ENCODE measurements at places on chromosomes 12 and 14.

- DNase-seq: no peak
Observed at GRCh38 chr12:53212931-53213330, 5.9 kb upstream of the ITGB7 start.

DNA sequence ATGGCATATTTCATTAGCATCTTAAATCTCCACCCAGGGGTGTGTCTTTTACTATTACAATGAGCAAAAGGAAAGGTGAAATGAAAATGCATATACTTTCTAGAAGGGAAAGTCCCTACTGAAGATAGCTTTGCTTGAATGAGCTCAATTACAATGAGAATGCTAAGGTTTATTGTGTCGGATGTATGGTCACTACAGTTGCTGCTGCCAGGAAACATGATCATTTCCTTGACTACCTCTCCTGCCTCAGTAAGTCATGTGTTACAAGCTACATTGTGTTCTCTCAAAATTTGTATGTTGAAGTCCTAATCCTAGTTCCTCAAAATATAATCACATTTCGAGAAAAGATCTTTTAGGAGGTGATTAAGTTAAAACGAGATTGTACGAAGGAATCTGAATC is 322.2 kb downstream of the MDGA2 start:
- no peak for DNase-seq

DNA sequence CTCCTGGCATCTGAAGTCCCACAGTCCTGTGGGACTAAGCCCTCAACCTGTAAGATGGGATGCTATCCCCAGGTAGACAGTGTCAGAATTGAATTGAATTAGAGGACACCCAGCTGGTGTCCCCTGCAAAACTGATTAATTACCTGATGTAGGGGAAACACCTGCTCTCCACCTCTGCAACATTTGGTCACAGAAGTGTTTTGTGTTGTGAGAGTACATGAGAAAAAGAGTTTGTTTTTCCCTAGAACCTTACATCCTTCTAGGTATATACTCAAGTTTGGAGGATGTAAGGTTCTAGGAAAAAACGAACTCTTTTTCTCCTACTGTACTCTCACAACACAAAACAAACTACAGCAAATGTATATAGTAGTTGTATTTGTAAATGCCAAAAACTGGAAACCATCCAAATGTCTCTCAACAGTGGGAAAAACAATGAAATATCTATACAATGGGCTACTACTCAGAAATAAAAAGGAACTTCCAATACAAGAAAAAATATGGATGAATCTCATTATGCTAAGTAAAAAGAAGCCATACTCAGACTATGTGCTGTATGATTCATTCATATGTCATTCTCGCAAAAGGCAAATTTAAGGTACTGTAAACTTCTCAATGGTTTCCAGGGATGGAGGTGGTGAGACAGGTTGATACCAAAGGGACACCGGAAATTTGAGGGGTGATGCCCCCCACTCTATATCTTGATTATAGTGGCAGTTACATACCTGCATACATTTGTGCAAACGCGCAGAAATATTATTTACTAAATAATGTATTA is 160.7 kb downstream of the MED13L start:
- no peak for DNase-seq

DNA sequence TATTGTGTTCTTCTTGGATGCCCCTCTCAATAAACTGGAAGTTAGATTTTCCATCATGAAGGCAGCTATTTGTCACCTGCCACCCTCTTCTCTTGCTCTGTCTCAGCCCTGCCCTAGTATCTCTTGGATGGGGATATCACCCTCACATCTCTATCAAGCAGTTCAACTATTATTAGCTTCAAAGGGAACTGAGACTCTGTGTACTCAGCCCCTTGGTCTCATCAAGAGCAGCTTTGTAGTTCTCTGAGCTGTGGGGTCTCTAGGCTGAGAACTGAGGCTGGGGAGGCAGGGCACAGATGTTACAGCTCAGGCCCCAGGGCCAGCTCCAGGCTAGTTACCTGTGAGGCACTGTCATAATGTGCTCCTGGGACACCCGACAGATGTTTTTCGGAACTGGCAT is 130.3 kb downstream of the DAD1 start:
- DNase-seq: no peak

GRCh38 chr12:98109266-98109665 is 406.1 kb upstream of the TMPO start:
- DNase-seq: no peak

DNA sequence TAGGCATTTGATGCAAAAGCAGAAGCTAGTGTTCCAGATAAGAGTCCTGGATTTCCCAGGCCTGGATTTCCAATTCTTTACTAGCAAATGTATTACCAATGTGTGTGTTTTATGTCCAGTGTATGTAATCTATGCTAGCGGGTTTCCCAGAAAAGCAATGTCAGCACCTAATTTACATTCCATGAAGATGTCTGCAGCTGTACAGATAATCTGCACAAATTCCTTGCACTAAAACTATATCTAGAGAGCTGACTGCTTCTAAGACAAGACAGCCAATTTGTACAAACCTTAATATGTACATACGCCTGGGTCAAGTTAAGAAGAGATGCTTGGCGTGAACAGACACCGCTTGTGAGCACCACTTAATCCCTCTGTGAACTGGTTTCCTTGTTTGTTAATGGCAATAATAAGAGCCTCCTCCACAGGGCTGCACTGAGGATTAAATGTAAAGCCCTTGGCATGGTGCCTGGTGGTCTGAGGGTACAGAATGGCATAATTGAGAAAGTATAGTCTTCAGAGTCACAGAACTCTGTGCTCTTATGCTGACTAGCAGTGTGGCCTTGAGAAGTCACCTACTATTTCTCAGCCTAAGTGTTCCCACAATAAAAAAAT is 185.6 kb downstream of the EPS8 start:
- peak; percentile 53 for DNase-seq

DNA sequence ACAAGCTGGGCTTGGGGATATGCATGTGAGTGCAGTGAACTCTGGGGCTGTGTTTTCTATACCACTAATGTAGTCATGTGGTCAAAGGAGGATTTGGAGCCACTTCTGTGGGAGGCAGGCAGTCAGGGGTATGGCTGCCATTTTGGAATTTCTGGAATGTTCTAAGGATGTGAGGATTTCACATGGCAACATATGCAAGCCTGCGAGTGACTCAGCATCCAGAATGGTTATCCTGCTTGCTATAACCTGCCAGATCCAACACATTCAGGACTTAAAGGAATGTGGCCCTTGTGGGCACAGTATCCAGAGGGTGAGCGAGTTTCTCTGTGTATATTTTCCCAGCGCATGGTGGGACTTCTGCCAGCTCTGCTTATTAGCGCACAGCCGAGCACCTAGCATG is 249.2 kb upstream of the PWP1 start:
- DNase-seq: peak; percentile 92

- DNase-seq: no peak
Observed at GRCh38 chr14:87405563-87405962, 587.4 kb downstream of the GALC start.

GRCh38 chr12:16920451-16920850 is 314.5 kb upstream of the LMO3 start:
- no peak for DNase-seq

DNA sequence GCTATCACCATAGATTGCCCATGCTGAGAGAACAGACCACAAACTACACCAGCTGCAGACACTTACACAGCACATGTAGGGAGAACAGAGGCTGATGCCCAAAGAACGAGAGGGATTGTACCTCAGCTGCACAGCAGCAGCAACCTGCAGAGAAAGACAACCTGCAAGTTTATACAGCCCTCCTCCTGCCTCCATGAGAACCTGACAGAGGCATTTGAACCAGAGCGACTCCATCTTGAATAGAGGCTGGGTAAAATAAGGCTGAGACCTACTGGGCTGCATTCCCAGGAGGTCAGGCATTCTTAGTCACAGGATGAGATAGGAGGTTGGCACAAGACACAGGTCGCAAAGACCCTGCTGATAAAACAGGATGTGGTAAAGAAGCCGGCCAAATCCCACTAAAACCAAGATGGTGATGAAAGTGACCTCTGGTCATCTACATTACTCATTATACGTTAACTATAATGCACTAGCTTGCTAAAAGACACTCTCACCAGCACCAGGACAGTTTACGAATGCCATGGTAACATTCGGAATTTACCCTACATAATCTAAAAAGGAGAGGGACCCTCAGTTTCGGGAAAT is 262.4 kb upstream of the HMGA2 start:
- DNase-seq: peak; percentile 60

- DNase-seq: no peak
Observed at GRCh38 chr14:59215322-59215721, 26.9 kb downstream of the DAAM1 start.

GRCh38 chr12:13383379-13383778 is 186.9 kb downstream of the EMP1 start:
- DNase-seq: no peak

- DNase-seq: no peak
Observed at GRCh38 chr14:22512106-22512814, 76.8 kb downstream of the DAD1 start.

- peak; percentile 47 for DNase-seq
Observed at GRCh38 chr14:70073924-70074566, 114.7 kb downstream of the SLC8A3 start.
